ENCODE measurements at places on chromosomes 13 and 19.
A peak's percentile ranks its signal among the peaks of the same experiment; 100 is the strongest.

DNA sequence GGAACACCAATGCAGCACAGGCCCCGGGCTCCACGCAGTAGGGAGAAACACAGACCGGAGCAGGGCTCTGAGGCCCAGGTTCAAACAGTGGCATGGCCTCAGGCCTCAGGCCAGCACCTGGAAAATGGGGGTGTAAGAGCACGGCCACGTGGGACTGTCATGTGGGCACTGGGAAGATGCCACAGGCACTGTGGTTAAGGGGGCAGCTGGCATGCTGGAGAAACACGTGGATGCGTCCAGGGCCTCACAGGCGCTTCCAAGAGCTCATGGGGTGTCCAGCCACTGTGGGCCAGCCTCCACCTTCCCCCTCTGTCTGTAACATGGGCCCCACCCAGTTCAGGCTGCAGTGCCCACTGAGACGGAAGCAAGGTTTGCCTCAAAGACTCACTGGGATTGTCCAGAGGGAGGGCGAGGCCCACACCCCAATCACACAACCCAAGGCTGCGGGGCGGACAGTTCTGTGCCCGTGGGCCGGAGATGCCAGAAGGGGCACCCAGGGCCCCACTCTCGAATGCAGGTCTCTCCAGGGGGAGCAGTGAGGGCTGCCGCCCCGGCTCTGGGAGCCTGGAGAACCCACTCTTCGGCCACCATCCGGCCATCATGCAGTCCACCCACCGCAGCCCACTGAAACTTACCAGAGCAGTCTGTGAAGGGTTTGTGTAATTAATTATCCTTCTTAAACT is 6.3 kb upstream of the MBD3 start:
- DNase-seq, result no peak

DNA sequence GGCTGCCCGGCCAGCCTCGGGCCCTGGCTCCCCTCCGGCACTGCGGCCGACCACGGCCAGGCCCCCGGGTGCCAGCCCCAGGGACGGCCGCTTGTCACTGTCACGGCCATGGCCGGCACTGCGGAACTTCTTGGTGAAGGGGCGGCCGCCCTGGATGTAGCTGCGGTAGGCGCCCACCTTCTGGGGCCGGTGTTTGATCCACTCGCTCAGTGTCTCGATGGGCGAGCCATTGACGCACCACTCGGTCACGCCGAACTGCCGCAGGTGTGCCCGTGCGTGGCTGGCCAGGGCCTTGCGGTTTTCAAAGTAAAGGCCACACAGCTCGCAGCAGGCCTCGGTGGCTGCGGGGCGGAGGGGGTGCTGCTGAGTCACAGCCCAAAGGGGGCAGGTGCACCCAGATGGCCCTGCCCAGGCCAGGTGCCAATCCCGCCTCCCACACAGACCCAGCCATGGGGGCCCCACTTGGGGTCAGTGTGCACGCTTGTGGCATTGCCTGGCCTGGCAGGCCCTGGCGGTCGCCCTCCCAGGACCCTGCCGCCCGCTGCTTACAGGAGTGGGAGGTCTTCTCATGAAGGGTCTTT is 6.0 kb upstream of the AKAP8L start:
- DNase-seq, result no peak

- DNase-seq, result no peak
Observed at GRCh38 chr13:100941377-100942368, 267.1 kb upstream of the TMTC4 start.

DNA sequence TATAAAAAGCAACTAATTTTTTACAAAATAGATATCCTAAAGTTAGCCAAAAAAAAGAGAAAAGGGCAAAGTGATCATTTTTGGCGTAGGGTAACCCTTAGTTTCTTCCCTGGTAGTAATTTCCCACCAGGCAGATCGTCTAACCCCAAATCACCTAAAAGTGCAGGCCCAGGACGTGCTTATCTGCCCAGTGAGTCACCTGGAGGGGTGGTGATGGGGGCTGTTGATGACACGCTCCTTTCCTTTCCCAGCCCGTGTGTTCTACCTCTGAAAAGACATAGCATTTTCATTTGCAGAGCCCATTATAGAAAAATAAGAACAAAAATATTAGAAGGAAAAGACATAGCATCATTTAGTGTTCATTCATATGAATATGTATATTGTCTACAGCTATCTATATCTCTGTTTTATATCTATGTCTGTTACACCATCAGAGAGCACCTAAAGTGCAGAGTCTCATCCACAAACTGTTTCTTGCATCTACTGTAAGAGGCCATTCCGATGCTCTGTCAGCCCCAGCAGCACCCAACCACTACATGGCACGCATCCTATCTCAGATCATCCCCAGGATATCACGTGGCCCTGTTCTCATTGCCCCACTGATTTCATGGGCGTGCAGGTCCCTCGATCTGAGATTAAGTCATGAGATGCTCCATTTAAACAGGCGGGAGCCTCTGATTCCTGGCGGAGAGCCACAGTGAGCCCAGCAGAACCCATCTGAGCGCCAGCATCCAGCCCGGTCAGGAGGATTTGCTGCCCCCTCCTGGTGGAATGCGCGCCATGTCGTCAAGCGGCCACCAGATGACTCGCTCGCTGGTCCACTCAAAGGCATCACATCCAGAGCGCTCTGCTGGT is 8.5 kb upstream of the LILRB3 start:
- peak; percentile 56 for DNase-seq

GRCh38 chr19:9128171-9128570 is 1.4 kb upstream of the OR7G3 start:
- no peak for DNase-seq

DNA sequence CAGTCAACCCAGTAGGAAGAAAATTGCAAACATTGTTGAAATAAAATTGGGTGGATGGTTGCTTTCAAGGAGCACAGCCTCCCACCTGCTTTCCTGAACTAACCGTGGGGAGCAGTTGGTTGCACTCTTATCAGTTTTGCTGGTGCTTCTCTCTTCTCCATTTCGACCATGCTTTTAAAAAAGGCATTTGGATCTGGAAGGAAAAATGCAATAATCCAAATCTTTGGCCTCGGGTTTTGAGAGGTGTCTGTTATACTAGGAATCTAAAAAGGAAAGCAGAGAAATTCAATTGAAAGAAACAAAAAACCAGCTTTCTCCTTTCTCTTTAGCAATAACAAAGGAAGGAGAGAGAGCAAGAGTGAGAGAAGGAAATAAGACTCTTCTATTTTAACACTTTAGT is 113.6 kb upstream of the ARGLU1 start:
- no peak for DNase-seq

GRCh38 chr19:694481-695351 is 536 bp downstream of the PRSS57 start:
- DNase-seq, result no peak
